ENCODE measurements at places on chromosomes 6 and 20.

- DNase-seq, result no peak
These were observed 367.5 kb downstream of the GRIK2 start for GRCh38 chr6:101760843-101761621.

DNA sequence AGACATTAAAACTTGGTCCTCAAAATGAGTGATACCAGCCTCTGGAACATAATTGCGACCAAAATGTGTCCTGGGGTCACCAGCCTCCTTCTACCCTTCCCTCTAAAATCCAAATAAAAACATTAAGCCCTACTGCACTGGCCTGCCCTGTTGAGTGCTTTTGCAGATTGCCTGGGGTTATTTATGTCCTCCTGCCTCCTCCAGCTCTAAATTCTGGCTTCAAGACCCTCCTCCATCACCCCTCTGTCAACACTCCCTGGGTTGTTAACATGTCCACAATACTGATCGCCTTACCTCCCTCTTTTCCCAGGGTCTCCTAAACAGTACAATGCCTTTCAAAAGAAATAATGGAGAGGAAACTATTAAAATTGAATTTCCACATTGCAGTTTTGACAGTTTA lies 327.5 kb downstream of the NRN1 start:
- DNase-seq, result no peak

- DNase-seq, result no peak
These were observed 437.6 kb downstream of the MAFB start for GRCh38 chr20:40251284-40251932.

DNA sequence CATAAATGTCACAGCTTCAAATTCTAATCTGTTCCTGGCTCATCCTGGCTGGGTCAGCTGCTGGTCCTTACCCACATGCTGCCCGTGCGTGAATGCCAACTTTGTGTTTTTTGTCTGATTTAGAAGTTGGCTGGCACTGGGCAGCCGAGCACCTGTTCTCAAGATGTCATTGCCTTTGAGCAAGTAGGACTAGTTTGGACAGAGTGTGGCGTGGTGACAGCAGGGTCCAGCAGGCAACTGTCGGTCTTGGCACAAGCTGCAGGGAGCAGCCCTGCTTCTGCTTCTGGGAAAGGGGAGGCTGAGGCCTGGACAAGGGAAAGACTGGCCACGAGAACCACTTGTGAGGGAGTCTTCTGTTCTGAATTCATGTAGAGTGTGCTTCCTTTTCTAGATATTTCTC lies 26.4 kb upstream of the ADRM1 start:
- DNase-seq, result no peak

DNA sequence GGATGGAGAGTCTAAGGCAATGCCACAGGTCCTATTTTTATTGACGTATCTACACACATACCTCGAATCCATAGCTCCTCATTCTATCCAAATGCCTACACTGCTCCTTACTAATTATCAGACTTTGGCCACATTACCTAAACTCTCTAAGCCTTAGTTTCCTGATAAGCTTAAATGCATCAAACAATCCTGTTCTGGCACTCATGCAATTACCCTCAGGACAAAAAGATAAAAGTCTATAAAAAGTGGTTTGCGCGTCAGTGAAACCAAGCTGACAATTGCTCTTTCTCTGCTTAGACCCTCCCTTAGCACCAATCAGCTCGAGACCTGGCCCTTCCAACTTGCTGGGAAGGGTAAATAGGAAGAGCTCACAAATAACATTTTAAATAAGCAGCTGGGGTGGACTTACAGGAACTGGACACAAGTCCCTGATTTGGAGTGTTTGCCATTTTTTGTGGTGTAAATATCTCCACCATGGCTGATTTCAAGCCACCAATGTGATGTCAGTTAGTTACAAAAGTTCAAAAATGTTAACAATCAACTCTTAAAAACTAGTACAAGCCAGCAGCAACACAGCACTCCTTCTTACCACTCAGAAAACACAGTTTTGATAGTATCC lies 7.2 kb upstream of the PLEKHG1 start:
- no peak for DNase-seq

GRCh38 chr20:12289465-12289864 lies 371.8 kb downstream of the BTBD3 start:
- DNase-seq, result no peak

- no peak for DNase-seq
These were observed 714.8 kb downstream of the DHX35 start for GRCh38 chr20:39676857-39677391.

- DNase-seq, result no peak
These were observed 71.2 kb downstream of the ME1 start for GRCh38 chr6:83359638-83360037.

- no peak for DNase-seq
These were observed 12.5 kb downstream of the SGK2 start for GRCh38 chr20:43571310-43571709.

- no peak for DNase-seq
These were observed 423.4 kb downstream of the CD83 start for GRCh38 chr6:14540810-14541540.

DNA sequence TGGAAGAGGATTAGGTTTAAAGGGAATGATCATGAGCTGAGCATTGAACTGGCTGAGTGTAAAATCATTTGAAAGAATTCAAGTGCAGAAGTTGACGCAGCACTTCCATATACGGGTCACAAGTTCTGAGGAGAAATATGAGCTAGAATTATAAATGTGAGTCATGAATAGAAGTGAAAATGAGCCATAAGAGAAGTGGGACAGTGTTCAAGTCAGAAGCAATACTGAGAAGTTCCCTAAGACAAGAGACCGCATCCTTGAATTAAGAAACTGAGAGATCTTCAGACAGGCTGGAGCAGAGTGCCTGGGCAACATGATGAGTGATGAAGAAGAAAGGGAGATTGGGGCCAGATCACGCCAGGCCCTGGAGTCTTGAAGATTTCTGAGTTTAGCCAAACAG lies 209.7 kb downstream of the TBX18 start:
- no peak for DNase-seq

GRCh38 chr6:169396554-169397163 lies 143.0 kb upstream of the THBS2 start:
- no peak for DNase-seq

- DNase-seq, result no peak
These were observed 11.2 kb upstream of the C20orf144 start for GRCh38 chr20:33650753-33651561.

DNA sequence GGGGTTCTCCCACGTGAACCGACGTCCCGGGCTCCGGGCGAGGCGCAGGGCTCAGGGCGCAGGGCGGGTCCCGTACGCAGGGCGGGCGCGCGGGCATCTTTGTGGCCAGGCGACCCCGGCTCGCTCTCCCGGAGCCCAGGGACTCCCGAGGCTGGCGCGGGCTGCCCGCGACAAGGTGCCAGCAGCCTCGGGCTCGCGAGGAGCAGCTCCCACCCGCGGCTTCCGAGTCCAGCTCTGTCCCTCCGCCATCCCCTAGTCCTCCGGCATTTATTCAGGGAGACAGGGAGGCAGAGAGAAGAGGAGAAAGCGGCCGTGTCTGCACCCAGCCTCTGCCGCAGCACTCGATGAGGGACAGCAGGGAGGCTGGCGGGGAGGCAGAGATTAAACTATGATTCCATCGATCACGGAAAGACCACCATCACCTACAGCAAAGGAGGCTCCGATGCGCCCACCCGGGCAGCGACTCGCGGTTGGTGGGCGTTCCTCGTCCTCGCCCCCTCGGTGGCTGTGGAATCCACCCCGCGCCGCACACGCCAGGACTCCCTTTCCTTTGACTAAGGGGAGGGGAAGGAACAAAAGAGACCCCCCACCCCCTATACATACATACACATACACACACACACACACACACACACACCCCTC lies 1.1 kb downstream of the RGS17 start:
- no peak for DNase-seq

DNA sequence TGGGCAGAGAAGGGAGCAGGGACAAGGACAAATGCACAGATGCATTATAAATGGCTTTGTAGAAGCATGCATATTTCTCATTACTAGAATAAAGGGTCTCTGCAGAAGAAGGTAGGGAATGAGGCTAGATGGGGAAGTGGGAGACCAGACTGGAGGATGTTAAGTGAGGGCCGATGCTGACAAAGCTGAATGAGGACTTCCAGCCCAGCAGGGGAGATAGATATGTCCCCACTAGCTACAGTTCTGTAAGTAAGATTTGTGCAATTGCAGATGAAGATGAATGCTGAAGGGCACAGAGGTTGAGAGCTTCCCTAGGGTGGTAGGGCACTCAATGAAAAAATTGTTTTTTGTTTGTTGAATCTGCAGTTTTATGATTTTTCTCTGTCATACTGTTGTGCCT lies 16.9 kb downstream of the ADGRG6 start:
- no peak for DNase-seq

DNA sequence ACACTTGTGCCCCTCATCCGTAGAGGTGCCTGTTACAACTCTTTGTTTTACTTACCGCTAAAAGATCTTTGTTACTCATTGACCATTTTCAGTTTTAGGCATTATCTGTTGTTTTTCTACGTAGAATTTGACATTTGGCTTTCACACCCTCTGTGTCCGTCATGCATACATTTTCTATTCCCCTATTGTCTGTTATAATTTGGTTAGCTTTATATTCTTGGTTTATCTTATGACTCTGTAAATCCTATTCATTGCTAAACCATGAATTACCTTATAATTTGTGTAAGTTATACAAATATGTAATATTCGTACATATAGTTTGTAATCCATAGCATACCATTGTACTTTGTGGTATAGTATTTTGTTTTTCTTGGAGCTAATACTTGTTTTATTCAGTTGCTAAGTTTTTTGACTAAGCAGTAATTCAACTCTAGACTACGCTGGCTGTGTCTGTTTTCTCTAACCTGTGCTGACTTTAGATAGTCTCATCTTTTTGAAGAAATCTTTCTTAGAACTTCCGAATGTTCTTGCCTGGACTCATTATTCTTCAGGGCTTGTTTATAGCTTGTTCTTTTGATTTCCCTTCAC lies 21.8 kb downstream of the CDC5L start:
- no peak for DNase-seq

DNA sequence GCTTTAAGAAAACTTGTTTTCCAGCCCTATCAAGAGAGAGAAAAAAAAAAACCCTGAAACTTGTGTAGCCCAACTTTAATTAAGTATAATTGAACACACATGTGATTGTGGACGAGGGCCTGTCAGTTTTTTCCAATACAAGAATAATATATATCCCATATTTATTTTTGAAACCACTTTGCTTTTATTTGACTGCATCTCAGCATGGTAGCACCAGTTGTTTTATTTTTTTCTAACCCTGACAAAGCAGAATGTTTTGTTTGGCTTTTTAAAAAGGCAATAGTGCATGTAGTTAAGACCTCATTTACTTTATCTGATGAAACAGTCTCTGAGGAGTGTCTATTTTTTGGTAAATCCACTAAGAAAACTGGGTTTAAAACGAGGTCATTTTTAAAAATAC lies 257.7 kb downstream of the CDKAL1 start:
- DNase-seq, result no peak

DNA sequence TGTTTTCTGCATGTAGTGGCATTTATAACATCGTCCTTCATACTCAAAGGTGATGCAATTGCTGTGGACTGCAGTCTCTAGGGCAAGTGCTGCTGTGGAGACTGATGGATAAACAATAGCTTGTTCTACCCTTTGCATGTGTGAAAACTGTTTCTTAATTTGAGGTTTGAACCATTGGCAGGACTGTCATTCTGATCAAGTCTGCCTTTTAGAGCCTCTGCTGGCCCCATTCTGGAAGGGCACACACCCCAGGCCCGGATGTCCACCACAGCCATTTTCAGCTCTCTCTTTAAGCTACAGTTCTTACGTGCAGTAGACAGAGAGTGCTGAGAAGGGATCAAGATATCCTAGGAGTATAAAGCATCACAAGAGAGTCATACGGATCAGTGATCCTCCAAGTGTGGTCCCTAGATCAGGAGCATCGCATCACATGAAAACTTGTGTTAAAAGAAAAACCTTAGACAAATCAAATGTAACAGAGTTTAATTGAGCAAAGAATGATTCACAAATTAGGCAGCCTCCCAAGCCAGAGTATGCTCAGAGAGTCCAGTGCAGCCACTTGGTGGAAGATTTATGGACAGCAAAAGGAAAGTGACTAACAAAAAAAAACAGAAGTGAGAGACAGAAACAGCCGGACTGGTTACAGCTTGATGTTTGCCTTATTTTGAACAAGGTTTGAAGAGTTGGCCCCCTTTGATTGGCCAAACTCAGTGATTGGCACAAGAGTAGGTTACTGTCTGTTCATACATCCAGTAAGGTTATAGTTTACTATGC lies 52.0 kb downstream of the FRK start:
- no peak for DNase-seq

DNA sequence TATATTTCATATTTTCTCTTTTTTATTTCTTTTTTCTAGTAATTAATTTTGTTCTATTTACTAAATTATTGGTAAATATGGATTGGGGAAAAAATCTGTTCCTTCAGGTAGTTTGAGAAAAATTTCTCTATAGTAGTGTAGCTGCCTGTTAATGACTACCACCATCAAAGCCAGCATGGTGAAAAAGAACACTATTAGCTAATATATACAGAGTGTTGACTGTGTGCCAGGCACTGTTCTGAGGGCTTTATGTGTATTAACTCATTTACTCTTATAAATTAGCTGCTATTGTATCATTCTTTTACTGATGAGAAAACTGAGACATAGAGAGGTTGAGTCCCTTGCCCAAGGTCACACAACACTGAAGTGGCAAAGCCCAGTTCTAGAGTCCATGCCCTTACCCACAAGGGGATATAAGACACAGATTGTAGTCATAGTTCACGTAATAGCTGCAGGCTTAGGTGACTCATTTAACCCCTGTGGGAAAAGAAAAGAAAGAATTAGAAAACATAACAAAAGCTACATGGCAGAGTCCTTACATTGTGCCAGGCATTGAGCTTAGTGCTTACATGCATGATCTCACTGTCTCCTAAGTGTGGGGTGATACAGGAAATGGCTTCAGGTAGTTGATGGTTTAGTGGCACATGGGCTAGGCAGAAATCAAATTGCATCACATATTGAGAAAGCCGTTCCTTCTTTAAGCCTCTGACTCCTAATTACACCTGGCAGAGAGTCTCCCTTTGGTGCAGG lies 12.2 kb upstream of the AKIRIN2 start:
- no peak for DNase-seq

- DNase-seq, result no peak
These were observed 687 bp downstream of the SLC35A1 start for GRCh38 chr6:87473419-87473903.

GRCh38 chr20:48847498-48848205 lies 19.9 kb upstream of the PREX1 start:
- DNase-seq, result no peak

GRCh38 chr6:55980627-55981211 lies 105.3 kb upstream of the BMP5 start:
- DNase-seq, result no peak

- no peak for DNase-seq
These were observed 146.5 kb downstream of the EPHA7 start for GRCh38 chr6:93272896-93273295.

DNA sequence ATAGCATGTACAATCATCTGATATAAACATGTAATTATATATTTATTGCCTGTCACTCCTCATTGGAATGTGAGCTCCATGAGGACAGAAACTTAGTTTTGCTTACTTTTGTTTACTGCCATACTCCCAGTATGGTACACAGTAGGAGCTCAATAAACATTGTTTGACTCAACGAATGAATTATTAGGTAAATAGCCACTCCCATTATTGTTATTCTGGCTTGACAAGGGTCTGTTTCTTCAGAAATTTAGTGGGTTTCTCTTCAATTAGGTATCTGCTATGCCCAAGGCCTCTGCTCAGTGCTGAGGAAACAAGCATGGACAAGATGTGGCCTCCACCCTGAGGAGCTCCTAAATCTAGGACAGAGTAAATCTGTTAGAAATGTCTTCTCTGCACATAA lies 6.3 kb downstream of the BCL2L1 start:
- DNase-seq, result no peak

All from stimulated activated CD8-positive, alpha-beta memory T cell treated with anti-CD3 and anti-CD28 coated beads, Interleukin-7, amount 100 ng/mL, for 1 hour (primary cell).